ENCODE measurements at places on chromosomes 5 and 9.

GRCh38 chr9:115157245-115157674, 39.3 kb upstream of the TNC start:
- DNase-seq: no peak

GRCh38 chr5:135356522-135357318, 42.3 kb downstream of the MACROH2A1 start:
- DNase-seq: peak; percentile 29

DNA sequence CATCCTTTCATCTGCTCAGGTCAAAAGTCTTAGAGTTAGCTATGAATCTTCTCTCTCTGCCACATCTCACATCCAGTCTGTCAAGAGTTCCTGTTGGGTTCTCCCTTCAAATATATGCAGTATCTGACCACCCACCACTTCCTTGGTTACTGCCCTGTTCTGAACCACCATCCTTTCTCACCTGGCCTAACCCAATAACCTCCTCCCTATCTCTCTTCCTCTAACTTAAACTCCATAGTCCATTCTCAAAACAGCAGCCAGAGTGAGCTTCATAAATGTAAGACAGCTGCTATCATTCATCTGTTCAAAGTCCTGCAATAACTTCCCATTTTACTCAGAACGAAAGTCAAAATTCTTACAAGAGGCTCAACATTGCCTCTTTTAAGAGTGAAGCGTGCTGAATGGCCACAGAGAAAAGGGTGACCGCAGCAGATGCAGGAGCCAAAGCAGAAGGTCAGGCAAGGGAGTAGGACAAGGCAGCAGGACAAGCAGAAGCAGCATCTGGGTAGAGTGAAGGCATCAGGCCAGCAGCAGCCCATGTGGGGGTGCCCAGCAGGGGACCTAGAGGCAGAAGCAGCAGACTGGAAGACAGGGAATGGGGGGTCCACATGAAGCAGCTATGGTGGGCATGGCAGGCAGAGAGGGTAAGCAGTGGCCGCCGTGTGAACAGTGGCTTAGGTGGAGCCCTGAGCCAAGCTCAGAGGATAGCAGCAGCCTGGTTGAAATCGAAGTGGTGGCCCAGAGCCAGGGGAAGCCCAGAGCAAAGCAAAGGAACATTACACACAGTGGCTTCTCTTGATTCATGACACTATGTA, 39.3 kb upstream of the CDC42SE2 start:
- peak; percentile 65 for DNase-seq

GRCh38 chr9:95815961-95816360, 59.5 kb upstream of the ERCC6L2 start:
- no peak for DNase-seq

GRCh38 chr9:75023846-75024245, 4.2 kb downstream of the CARNMT1 start:
- DNase-seq: peak; percentile 51

- no peak for DNase-seq
Observed at GRCh38 chr9:14212077-14212476, 101.9 kb downstream of the NFIB start.

DNA sequence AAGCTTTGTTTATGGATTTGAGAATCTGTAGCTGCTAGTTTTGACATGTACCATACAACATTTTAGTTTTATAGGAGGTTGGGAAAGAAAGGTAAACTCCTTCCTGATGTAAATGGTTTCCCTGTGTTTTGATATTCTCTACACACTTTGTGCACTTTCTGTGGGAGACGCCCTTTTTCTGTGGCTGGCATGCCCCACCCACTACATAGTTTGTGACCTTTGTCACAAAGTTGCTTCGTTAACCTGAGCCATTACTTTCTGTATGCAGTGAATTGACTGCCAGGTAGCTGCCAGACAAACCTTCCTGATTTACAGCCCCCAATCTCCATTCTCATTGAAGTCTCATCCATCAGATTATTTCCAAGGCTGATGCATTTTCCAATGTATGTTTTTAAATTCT, 90.6 kb downstream of the NLN start:
- DNase-seq: no peak

DNA sequence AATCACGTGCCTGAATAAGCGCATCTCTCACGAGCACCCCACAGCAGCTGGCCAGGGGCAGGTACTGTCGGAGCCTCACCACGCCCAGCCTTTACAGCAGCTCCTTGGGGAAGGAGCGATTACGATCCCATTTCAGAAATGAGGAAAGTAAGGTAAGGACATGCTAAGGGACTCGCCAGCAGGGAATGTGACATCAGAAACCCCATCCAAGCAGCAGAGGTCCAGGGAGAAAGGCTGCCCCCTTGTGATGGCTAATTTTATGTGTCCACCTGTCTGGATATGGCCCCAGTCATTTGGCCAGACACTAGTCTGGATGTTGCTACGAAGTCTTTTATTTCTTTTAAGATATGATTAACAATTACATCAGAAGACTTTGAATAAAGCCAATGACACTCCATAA, 77.3 kb downstream of the UBE2QL1 start:
- no peak for DNase-seq

DNA sequence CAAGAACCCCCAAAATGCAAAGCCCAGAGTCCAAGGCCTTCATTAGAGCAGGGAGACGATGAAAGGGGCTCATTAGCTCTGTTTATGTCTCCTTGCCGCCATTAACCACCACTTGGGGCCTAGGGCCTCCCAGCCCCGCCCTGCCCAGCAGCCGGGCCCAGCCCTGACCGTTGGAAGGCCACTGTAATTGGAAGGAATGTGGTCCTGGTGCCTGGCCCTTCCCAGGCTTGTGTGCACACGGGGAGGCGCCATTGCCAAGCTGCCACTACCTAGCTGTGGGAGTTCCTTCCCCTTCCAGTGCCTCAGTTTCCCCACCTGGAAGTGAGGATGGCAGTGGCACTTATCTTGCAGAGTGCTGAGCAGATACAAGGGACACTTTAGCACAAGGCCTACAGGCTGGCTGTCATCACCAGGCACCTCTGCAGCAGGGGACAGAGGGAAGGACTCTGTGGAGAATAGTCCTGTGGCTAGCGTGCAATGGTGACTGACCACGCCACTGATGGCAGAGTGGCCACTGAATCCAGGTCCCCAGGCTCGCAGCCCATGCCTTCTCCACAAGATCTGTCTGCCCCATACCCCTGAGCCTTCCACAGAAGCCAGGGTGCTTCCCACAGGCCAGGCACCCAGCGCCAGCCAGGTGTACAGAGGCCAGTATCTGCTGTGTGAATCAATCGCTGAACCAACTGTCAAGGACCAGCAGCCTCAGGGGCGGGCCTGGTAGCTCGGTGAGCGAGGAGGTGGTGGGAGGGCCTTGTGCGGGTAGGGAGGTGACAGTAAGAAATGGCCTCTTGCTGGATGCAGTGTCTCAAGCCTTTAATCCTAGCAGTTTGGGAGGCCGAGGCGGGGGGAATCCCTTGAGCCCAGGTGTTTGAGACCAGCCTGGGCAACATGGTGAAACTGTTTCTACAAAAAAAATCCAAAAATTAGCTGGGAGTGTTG, 20.8 kb downstream of the GBGT1 start:
- DNase-seq: peak; percentile 75

GRCh38 chr9:93586290-93587057, 10.1 kb downstream of the PHF2 start:
- DNase-seq: peak; percentile 31

- no peak for DNase-seq
Observed at GRCh38 chr9:130104491-130105193, 50.9 kb downstream of the GPR107 start.

DNA sequence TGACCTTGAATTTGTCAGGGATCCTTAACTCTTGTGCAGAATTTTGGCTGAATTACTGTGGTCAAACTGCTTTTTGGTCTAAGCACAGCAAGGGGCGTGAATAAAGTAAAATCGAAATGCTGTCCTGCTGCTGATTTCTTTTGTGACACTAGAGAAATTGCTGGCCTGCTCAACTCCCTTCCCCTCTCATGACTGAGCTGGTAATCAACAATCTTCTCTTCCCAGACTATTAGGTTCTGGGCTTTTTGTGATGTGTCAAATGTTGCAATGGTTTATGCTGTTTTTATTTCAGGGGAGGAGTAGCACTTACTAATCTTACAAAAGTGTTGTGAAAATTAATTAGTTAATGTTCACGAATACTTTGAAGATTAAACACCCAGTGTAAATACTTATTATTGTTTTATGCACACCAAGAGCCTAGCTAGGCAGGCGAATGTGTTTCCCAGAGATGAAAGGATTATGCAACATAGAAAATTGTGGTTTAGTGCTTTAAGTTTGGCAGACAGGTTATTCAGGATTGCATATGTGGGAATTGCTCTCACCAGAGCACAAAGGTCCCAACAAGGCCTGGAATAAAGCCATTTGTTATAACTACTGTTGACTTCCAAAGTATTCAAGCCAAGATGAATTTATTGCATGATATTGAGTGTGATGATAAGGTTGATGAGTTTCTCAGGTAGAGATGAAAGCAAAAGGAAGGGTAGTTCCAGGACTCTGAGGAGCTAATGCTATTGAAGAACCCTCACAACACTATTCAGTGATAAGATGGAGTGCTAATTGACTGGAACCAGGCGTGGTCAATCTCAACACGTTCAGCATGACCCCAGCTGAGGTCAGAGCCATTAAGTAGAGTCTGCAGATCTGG, 280.7 kb upstream of the ZNF608 start:
- no peak for DNase-seq

DNA sequence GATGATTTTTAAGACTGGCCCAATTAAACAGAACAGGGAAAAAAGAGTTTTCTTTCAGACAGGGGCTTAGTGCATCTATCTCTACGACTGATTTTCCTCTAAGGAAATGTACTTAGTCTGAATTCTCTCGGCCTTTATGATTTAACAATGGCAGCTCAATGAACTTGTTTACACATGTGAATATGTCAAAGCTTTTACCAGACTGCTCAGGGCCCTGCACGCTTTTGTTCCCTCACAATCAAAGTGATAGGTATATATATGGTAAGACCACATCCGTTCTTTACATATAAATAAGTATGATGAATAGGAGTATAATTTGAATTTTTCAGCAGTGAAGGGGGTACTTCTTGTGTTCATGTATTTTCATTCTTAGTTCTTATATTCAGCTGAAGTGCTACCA, 27.6 kb downstream of the LEAP2 start:
- no peak for DNase-seq

DNA sequence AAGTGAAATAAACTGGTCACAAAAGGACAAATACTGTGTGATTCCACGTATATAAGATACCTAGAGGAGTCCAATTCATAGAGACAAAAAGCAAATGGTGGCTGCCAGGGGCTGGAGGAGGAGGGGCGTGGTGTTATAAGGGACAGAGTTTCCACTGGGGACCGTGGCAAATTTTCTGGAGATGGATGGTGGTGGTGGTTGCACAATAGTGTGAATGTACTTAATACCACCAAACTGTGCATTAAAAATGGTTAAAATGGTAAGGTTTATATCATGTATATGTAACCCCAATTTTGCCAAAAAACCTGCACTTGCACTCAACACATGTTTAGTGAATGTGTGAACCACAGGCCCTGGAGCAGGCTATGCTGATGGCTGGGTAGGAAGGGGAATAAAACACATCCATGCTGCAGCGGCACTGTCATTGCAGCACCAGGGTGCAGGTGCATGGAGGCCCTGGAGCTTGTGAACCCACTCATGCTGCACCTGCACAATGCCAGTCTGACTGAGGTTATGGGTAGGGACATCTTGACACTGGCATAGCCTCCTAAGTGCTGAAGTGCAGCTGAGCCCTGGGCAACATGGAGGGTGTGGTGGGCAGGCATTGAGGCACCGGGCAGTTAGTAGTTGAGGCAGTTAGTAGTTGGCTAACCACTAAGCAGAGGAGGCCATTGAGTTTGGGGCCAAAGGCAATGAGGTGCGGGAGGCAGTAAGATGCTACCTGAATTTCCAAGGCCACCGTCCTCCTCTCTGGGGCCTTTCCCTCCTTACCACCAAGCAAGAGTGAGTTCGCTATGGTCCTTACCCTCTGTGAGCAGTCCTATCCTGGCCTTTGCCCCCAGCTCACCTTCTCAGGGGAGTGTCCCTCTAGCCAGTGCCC, 3.5 kb upstream of the PHF2 start:
- DNase-seq: peak; percentile 39

DNA sequence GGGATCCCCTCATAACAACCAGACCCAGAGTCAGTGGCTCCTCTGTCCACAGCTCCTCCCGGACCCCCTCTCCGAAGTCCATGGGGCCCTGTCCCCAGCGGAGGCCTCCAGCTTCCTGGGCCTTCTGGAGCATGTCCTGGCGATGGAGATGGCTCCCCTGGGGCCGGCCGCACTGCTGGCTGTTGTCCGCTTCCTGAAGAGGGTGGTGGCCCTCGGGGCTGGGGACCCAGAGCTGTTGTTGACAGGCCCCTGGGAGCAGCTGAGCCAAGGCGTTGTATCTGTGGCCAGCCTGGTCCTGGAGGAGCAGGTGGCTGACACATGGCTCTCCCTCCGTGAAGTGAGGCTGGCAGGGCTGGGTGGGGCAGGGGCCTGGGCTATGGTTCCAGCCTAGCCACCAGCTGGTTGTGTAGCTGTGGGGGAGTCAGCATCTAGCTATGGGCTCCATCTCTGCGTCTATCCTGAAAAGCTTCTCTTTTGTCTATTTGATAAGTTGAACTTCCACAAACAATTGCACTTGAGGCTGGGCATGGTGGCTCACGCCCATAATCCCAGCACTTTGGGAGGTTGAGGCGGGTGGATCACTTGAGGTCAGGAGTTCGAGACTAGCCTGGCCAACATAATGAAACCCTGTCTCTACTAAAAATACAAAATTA, 4.7 kb downstream of the ADGRD2 start:
- DNase-seq: no peak

- no peak for DNase-seq
Observed at GRCh38 chr5:179978792-179979191, 71.1 kb upstream of the TBC1D9B start.

- DNase-seq: no peak
Observed at GRCh38 chr5:124252747-124253146, 493.7 kb downstream of the ZNF608 start.

- DNase-seq: no peak
Observed at GRCh38 chr9:28999806-29000205, 1426.5 kb upstream of the C9orf72 start.

- peak; percentile 51 for DNase-seq
Observed at GRCh38 chr5:36724467-36725332, 118.3 kb downstream of the SLC1A3 start.

GRCh38 chr9:118786877-118787276, 582.4 kb downstream of the BRINP1 start:
- no peak for DNase-seq

DNA sequence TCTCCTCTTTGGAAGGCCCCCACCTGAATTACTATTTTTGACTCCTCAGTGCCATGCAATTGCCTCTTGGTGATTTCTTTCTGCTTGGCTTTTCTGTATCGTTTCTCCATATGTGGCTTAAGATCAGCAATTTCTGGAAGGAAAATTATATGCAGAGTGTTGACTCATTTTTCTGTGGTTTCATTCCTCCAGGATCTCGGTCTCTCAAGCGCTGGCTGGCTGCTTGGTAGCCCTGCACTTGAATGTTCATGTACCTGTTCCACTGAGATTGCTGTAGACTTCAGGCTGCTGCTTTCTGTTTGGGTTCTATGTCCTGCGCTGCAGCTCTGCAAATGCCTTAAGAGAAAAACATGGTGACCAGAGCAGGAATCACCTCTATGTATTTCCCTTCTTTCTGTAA, 77.6 kb downstream of the INIP start:
- no peak for DNase-seq

DNA sequence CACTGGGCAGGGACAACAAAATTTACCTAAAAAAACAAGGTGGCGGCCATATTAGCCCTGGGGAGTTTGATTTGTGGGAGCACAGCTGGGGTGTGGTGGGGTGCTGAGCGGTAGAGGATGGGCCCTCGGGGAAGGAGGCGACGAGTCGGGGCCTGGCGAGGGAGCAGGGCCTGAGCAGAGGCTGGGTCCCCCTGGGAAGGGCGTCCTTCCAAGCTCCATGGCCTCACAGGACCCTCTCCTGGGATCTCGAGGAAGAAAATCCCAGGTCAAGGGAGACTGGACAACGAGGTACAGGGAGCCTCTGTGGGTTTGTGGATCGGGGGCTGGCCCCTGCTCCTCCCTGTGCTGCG, 165.5 kb downstream of the CACNA1B start:
- peak; percentile 19 for DNase-seq
